CD4-positive, alpha-beta T cell (primary cell): ENCODE measurements at places on chromosomes 3 and 15. TPM values are rescaled to one million over a fixed set of nuclear protein-coding genes. Genes with fewer than 3 reads are reported as not detected.

Gene EFCC1
- total RNA-seq: 0.25 TPM

Gene ARGFX
- total RNA-seq: not detected

Gene NDUFB5
- 20.3 TPM for total RNA-seq

Gene CCR1
- 0.34 TPM for total RNA-seq

Gene IL17RB
- 0.22 TPM for total RNA-seq

DNA sequence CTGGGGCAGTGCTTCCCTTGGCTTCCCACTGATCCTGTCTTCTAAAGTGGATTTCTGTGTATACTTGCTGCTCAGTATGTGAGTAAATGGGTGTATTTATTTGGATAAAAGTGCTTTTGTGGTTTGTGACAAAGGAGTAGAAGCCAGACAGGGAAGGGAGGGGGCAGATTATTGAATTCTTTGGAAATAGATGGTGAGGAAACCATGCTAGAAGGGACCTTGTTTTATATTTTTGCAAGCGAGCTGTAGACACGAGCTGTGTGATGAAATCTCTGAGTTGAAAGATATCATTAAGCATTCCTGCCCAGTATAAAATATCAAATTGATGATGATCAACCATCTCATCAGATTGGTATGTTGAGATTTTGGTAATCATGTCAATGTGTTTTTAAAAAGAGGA is 68.9 kb downstream of the DUT start:
- no peak for DNase-seq

- DNase-seq: no peak
These were observed 437.9 kb downstream of the CHL1 start for GRCh38 chr3:634511-634910.

- DNase-seq: no peak
These were observed 749 bp downstream of the ITGA11 start for GRCh38 chr15:68431037-68431791.

- no peak for DNase-seq
These were observed 79.8 kb downstream of the NECTIN3 start for GRCh38 chr3:111151438-111151837.

GRCh38 chr3:110493438-110494092 is 578.1 kb upstream of the NECTIN3 start:
- no peak for DNase-seq

- DNase-seq: no peak
These were observed 409.0 kb downstream of the TAFA4 start for GRCh38 chr3:68523330-68523729.

DNA sequence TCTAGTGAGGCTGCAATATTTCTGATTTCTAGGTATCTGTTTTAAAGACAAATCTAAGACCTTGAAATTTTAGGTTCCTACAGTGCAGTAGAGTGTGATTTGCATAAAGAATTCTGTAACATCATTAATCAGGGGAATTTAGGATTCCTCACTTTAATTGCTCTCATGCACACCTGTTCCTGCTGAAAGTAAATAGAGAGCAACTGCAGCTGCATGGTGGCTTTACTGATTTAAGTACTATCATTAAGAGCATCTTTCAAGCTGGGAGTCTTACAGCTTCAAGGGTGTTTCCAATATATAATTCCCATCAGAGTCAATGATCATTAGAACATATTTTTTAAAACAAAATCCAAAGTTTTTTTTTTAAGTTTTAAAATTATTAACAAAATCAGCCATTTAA is 36.0 kb upstream of the C3orf70 start:
- no peak for DNase-seq

DNA sequence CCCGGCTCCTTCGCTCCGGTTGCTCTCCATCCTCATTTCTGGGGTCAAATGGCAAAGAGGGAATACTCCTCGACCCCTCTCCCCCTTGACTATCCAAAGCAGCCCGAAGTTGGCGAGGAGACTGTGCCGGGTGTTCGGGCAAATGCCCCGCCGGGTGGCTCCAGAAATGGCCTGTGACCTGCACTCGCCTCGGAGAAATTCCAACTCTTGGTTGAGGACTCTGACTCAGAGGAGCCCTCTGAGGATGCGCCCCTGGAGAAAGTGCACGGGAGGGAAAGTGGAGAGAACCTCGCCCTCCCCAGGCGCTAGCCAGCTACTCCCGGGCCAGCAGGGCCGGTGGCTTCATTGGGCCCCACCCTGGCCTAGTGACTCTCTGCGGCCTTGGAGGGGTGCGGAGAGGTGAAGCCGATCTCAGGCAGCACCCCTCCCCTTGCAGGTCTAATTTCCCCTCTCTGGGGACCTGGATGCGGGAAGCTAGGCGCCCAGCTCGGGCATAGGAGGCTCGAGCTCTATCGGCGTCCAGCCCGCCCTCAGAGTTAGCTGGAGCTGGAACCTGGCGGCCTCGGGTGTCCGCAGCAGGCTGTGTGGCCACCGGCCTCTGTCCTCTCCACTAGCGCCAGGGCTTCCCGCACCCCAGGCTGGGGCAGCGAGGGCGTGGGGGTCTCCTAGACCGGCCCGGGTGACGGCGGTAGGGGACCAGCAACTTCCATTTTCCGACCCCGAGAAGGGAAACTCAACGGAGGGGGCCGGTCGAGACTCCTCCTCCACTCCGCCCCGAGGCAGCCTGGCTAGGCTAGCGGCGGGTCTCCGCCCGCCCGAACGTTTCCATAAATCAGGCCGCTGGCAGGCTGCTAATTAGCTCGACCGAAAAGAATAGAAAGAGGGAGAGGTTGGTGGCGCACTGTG is 29.4 kb downstream of the NR2F2 start:
- no peak for DNase-seq

DNA sequence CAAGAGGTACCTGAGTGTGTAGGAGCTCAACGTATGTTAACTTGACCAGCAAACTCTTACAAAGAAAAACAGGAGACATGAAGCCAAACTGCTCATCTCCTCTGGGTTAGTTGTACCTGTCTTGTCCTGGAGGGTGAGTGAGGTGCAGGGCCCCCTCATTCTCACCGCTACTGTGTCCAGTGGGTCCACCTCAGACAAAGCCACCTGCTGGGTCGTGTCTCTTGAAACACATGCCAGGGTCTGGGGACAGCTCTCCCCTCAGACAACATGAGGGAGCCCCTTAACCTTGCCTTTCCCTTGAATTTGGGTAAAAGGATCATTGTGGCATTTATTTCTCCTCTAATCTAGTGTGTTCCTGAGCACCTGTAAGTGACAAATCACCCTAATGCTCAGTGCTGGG is 185.6 kb downstream of the TLE3 start:
- no peak for DNase-seq

- DNase-seq: no peak
These were observed 29.2 kb downstream of the XXYLT1 start for GRCh38 chr3:195241592-195242355.

DNA sequence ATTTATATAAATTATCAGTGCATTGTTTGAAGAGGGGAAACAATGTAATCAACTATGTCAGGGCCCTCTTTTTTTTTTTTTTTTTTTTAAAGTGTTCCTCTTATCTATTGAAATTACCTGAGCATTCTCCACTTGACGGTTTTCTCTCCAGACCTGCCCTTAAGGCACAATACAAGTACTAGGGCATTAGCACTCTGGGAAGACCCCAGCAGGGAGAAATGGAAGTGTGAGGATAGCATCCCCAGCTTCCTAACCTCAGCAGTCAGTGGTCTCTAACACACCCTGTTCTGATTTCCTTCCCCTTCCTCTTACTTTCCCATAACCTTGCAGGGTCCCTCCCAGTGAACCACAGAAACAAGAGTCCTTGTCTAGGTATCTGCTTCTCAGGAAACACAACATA is 458.3 kb upstream of the ARL6 start:
- no peak for DNase-seq

- no peak for DNase-seq
These were observed 504.6 kb upstream of the NECTIN3 start for GRCh38 chr3:110567029-110567428.

GRCh38 chr3:114217266-114217665 is 20.1 kb downstream of the ZNF80 start:
- no peak for DNase-seq
